ENCODE measurements at places on chromosomes 4 and X.

DNA sequence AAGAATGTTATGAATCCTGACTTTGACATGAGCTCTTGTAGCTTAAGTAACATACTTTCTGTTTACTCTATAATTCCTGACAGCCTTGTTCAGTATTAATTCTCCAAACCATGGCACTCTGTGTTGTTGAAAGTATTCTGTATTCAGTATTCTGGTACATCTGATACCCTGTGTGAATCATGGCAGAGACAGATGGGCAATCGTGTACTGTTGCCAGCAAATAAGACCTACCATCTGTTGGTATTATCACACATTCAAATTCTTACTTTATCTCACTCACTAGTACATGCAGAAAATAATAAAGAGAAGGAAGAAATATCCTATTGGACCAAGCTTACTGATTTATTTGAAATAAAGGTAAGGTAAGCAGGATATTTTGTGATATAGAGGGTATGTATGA lies 7.9 kb downstream of the MBTPS2 start:
- no peak for DNase-seq

DNA sequence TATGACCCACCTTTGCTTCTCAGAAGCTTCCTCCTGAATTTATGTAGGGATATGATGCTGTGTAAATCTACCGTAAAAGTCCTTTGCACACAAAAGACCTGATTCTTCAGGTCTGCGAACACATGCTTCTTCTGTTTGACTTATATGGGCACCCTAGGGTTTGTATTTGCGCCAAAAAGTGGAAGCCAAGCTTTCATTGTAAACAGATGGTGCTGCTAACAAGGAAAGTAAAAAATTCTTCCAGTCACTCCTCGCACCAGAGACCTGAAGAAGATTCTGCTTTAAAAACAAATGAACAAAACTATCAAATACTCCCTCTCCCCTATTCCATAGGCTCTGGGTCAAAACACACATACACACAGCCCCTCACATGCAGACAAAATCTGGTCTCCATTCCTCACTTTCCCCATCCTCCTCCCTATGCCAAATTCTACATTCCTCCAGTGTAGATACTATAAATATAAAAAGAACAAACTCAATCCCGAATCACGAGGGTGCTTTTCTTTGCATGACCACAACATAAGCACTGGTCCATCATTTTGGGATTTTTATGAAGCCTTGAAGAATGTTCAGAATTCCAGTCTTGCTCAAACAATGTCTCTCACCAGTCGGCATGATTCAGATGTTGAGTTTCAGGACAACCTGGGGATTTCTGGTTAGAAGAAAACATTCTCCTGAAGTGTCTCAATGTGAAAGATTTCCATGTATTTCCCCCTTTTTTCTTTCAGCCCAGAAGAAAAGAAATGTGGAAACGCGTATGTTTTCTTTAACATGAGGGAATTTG lies 125.1 kb downstream of the PALLD start:
- no peak for DNase-seq

GRCh38 chr4:171715973-171716372 lies 97.2 kb upstream of the GALNTL6 start:
- no peak for DNase-seq

DNA sequence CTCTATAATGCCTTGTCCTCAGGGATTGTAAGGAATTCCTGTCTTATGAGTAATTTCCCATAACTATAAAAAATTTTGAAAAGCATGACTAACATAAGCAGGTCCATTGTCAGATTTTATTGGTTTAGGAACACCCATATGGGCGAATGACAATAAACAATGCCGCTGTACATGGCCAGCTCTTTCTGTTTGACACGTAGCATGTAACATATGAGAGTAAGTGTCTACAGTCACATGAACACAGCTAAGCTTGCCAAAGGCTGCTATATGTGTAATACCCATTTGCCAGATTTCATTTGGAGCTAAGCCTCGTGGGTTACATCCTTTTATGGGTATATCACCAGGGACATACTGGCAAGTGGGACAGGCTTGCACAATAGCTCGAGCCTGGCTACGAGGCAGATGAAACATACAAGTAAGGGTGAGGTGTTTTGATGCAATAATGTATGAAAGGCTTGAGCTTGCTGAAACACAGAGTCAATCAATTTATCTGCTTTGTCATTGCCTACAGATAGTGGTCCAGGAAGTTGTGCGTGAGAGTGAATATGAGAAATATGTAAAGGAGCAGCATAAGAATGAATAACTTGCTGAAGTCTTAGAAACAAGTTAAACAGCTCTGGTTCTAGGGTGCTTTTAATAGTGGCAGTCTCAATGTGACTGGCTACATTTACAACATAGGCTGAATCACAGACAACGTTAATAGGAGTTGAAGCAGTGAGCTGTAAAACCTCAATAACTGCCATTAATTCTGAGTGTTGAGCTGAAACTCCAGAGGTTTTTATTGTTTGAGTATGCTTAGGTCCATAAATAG lies 67.4 kb upstream of the UGT2B10 start:
- no peak for DNase-seq

DNA sequence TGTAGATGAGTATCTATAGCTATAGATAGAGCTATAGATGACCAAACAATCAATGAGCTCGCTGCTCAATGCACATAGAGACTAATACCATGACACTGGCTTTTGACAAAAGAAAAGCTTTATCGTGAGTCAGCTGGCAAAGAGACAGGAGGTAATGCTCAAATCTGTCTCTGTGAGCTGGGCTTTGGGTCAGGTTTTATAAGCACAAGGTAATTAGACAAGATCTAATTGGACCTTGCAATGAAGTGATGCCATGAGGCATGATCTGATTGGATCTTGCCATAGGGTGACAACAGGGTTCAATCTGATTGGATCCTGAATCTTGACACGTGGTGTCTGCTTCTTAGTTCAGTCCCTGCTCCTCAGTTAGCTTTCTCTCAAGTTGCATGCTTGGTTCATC lies 180.7 kb upstream of the MXRA5 start:
- DNase-seq = no peak

- DNase-seq = no peak
Measured at GRCh38 chr4:138103597-138104283, 138.4 kb downstream of the SLC7A11 start.

DNA sequence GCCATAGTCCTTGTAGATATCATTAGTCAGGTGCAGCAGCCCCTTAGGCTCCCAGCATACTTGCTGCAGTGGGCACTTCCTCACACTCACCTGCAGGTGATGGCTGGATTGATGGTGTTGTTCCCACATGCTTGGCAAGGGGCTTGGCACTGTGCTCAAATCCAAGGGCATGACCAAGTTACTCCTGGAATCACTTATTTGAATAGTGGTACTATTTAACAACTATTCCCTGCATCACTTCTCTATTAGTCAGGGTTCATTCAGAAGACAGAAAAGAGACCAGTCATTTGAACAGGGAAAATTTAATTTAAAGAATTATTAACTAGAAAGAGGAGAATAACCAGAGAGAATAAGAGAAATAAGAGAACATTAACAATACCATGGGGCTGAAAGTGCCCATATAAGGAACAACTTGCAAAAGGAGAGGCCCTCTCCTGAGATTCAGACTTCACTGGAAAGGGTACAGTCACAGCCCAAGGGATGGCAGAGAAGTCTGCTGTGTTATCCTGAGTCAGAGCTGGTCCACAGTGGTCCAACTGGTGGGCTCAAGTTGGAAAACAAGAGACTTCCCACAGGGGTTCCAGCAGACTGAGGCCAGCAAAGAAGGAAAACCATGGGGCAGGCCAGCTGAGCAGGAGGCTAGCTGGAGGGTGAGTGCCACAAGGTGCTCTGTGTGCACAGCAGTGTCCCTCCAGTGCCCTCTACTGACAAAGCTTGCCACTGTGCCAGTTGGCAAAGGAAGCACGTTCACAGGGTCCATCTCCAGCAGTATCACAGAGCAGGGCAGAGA lies 9.8 kb downstream of the SPP1 start:
- DNase-seq = no peak

DNA sequence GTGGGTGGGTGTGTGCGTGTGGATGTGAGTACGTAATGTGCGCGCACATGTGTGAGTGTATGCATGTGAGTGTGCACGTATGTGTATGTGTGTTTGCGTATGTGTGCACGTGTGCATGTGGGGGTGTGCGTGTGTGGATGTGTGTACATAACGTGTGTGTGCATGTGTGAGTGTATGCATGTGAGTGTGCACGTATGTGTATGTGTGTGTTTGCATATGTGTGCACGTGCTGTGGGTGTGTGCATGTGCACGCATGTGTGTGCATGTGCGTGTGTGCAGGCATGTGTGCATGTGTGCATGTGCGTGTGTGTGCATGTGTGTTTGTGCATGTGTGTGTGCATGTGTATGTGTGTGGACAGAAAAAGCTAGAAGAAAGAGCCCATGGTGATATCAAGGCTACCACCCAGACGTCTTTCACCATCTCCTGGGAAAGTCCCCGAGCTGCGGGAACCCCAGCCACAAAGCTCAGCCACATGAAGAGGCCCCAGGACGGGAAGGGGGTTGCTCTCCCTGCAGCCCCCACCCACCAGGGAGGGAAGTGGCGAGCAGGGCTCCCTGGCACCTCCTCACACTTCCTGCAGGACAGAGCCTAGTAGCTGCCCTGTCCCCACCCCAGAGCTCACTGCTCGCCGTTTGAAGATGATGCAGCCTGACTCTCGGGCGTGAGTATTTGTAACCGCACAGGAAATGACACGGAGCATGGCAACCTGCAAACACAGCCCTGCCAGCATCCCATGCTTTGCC lies 108.3 kb downstream of the DCTD start:
- DNase-seq = peak; percentile 17

DNA sequence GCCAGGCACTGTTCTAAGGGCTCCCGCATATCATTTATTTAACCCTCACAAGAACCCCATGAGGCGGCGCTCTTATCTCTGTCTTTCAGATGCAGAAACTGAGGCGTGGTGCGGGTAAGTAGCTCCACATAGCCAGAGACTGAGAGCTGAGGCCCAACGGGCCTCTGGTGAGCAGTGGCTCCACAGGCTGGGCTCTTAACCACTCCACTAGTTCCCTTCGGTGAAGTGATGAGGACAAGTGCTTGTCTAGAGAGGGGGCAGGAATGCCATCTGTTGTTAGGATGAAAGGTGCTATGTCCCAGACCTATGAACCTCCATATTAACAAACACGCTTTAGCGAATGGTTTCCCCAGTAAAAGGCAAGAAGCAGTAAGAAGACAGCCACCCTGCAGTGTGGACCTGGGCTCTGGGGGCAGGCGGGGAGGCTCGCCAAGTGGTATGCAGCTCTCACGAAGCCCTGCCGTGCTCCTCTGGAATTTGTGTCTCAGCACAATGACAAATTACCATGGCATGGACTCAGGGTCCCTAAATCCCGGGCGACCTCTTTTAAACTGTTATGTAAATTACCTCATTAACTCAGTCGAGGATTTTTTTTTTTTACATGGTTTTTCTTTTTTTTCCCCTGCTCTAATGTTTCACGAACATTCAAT lies 20.9 kb upstream of the S100G start:
- no peak for DNase-seq

DNA sequence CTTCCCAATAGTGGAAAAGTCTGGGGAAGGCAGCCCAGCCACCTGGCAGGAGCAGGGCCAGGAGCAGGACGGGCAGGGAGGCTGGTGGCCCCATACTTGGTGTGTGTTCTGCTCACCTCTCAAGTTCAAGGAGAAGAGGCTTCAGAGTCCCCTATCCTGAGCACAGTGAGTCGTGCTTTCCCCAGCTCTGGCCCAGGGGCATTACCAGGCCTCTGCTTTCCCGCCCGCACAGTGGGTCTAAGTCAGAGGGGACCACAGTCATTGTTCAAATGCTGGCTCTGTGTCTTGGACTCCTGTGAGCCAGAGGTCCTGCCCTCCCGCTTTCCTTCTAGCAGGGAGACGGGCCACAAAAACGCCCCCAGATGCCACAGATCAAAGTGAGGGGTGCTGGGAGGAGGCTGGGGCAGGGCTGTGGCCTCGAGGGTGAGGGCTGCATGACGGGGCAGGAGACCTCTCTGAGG lies 27.6 kb downstream of the HTRA3 start:
- no peak for DNase-seq

DNA sequence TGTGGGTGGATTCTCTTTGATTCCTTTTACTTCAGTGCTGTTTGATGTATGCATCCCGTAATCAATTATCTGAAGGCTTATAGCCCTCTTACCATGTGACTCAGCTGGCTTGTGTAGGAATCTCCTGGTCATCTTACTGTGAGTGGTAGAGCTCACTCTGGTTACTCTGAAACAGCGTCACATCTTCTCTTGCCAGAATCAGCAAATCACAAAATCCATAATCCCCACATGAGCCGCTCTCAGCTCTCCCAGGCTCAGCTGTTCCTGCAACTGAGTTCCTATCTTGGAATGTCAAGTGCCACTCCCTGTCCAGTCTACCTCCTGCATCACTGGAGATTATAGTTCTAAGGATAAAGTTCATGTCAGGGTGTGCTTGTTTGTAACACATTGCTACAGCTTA lies 278.0 kb downstream of the FBXO8 start:
- DNase-seq = no peak

- no peak for DNase-seq
Measured at GRCh38 chr4:55617587-55618197, 18.4 kb downstream of the NMU start.

DNA sequence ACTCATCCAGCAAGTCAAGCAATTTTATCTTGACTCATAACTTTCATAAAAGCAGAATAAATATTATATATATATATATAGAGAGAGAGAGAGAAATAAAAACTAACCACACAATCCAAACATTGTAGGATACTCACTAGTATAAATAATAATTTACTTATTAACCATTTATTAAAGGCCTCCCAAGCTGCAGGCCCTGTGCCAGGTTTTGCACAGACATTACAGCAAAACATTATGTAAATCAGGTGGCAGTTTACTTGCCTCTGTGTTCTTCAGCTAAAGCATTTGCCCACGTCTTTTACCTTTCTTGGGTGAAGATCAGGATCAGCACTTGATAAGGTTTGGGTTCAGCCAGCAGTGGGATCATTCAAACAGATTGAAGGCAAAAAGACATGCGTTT lies 75.6 kb downstream of the CLDN22 start:
- DNase-seq = no peak

- no peak for DNase-seq
Measured at GRCh38 chrX:49972328-49972860, 50.0 kb downstream of the CLCN5 start.

GRCh38 chrX:123803331-123803983 lies 56.4 kb upstream of the XIAP start:
- DNase-seq = no peak

DNA sequence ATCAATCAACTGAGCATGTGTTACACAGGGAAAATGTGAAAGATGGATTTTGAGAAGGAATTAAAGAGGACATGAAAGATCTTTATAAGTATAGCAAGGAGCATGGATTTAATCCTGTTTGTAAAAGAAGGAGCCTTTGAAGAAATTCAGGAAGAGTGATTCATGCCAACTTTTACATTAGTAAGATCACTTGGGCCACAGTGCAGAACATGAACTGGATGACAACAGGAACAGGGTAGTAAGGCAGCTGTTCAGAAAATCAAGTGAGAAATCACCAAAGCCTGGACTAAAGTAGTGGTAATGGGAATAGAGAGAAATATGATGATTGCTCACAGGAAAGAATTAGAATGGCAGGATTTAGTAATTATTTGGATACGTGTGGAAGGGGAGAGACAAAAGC lies 265.7 kb upstream of the PCDH7 start:
- no peak for DNase-seq
